Articular chondrocyte of knee joint (primary cell): ENCODE measurements at places on chromosomes 13 and 19. TPM values are rescaled to one million over a fixed set of nuclear protein-coding genes. Genes with fewer than 3 reads are reported as not detected.

Gene ZNF223
- 6.4 and 7.1 TPM in 2 replicates for total RNA-seq

Gene PRR22
- 0.11 and 0.39 TPM in 2 replicates for total RNA-seq

Gene ZNF568
- total RNA-seq = 15.1 and 16.5 TPM in 2 replicates

Gene ZNF625
- total RNA-seq = 12.9 and 18.2 TPM in 2 replicates

Gene SYNE4
- 0.13 TPM in 1 of 2 replicates, not detected in the other for total RNA-seq

Gene COL4A2
- total RNA-seq = 79.6 and 111 TPM in 2 replicates

Gene C19orf44
- total RNA-seq = 7.3 and 7.9 TPM in 2 replicates

Gene ELAVL3
- not detected in 2 replicates for total RNA-seq

Gene KCTD15
- total RNA-seq = 19.8 and 31.4 TPM in 2 replicates

Gene CGB1
- total RNA-seq = not detected in 2 replicates
